ENCODE measurements at places on chromosomes 11 and 22.

GRCh38 chr11:119846374-119846773 is 117.4 kb upstream of the NECTIN1 start:
- DNase-seq, result no peak

DNA sequence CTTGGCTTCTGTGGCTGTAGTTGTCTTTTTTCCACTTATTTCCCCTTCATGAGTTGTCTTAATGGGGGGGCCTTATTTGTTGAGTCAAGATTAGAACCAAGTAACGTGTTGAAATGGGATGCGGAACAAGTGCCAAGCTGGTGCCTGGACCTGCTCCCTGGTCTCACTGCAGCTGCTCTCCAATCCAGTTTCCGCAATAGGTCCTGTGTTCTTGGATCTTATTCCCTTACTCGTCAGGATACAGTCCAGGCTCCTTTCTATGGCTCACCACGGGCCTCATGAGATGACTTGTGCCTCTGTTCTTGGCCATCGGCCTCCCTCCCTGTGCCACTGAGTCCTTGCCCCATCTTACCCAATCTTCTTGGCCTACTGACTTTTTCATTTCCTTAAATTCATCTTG is 159.6 kb upstream of the CADM1 start:
- DNase-seq, result no peak

DNA sequence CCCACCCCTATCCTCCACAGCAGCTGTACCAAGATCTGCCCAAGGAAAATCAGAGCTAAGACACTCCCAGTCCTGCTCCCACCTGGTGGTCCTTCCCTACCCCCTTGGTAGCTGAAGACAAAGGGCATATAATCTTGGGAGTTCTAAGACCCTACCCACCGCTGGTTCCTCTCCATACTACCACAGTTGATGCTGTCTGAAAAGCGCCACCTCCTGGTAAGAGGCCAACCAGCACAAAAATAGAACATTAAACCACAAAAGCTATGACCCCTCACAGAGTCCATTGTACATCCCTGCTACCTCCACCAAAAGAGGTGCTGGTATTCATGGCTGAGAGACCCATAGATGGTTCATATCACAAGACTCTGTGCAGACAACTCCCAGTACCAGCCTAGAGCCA is 161.5 kb upstream of the ARHGAP42 start:
- DNase-seq, result no peak

GRCh38 chr11:10522921-10523320 is 18.1 kb downstream of the RNF141 start:
- no peak for DNase-seq

- no peak for DNase-seq
Observed at GRCh38 chr11:111624608-111625007, 22.4 kb downstream of the SIK2 start.

- DNase-seq, result no peak
Observed at GRCh38 chr22:26483043-26483438, 542 bp downstream of the HPS4 start.

GRCh38 chr22:22942511-22943329 is 55.1 kb downstream of the IGLL5 start:
- peak; percentile 57 for DNase-seq

DNA sequence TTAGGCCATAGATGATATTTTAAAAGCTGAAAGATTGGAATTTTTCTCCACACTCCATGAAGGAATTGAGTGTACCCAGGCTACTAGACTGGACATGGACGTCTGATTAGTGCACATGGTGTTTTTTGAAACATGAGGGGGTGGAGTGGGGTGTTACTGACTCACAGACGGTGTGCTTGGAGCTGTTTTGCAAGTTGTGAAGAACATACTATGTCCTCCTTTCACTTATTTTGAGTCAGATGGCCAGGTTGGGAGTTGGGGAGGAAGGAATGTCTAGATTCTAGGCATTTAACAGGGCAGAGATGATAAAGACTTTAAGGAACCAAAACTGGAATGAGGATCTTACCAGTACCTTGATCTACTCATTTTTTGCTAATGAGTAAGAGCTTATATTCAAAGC is 158.1 kb upstream of the MTNR1B start:
- DNase-seq, result no peak

DNA sequence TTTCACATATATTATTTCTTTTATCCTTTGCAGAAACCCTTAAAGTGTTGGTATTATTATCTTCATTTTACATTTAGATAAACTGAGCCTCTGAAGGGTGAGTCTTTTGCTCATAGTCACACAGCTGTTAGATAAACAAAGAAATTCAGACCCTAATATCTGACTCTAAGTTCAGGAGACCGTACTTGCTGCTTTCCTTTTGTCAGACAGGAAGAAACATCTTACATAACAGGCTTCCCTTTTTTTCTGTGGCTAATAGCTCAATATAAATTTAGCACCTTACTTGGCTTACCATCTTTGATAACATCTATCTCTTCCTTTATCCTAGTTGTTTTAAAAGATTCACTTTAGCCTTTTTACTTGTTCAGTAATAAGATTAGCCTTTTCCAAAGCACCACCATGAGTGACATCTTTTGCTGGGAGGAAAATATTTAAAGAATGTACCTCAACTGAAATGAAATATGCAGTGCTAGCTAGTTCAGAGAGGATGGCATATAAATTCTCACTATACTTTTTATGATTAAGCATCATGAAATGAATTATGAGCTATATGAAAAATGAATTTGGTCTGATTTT is 128.6 kb downstream of the WNT11 start:
- no peak for DNase-seq

DNA sequence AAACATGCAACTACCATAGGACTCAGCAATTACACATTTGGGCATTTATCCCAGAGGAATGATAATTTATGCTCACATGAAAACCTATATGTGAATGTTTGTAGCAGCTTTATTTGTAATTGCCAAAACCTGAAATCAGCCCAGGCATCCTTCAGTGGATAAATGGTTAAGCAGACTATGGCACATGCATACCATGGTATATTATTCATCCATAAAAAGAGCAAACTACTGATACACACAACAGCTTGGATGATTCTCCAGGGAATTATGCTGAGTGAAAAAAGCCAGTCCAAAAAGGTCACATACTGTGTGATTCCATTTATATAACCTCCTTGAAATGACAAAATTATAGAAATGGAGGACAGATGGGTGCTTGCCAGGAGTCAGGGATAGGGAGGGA is 86.7 kb downstream of the ALX4 start:
- no peak for DNase-seq

- DNase-seq, result no peak
Observed at GRCh38 chr11:131288521-131289091, 81.8 kb upstream of the NTM start.

GRCh38 chr11:118902336-118903203 is 18.9 kb downstream of the CXCR5 start:
- DNase-seq, result no peak
